ENCODE measurements at places on chromosomes 3 and 15.

DNA sequence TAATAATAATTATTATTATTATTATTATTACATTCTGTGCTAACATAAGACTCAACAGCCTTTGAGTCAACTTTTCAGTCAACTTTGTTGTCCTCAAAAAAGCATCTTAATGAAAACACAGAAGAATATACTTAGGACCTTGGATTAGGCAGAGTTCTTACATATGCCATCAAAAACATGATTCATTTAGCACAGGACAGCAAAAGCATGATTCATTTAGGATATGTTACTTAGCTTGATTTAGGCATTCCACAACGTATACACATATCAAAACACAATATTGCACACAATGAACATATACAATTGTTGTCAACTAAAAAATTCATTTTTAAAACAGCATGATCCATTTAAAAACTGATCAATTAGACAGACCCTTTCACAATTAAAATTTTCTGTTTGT is 213.0 kb downstream of the FMN1 start:
- no peak for DNase-seq

DNA sequence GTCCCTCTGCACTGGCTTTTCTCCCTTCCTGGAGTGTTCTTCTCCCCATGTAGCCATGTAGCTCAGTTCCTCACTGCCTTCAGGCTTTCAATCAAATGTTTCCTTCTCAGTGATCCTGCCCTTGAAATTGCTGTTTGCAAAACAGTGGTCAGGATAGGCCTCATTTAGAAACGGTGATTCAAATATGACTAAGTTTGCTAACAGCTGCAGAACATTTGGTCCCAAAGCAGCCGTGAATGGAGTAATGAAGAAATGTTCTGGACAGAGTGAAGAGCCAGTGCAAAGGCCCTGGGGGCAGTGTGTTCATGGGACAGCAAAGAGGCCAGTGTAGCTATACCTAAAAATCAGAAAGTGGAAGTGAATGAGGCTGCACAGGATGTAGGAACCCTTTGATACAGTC is 223.4 kb downstream of the FEZF2 start:
- no peak for DNase-seq

- DNase-seq = no peak
Measured at GRCh38 chr15:99174567-99175395, 69.9 kb downstream of the SYNM start.

DNA sequence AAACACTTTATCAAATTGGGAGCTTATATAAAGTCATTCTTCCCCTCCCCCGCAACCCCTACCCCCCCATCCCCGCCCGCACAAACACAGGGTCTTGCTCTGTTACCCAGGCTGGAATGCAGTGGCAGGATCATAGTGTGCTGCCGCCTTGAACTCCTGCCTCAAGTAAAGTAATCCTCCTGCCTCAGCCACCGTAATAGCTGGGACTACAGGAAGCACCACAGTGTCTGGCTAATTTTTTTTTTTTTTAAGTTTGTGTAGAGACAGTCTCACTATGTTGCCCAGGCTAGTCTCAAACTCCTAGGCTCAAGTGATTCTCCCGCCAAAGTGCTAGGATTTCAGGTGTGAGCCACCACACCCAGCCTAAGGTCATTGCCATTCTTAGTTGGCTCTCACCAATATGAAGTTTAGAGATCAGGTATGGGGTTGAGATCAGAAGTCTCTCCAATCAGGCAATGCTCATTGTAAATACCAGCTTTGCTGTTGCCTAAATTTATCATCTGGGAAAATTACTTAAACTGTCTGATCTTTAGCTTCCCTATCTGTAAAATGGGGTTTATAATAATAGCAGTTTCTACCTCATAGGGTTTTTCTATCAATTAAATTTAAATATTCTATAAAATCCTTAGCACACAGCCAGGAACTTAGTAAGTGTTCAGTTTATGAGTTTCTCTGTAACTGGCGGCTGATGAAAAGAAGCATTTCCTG is 60.3 kb downstream of the TGFBR2 start:
- DNase-seq = no peak

DNA sequence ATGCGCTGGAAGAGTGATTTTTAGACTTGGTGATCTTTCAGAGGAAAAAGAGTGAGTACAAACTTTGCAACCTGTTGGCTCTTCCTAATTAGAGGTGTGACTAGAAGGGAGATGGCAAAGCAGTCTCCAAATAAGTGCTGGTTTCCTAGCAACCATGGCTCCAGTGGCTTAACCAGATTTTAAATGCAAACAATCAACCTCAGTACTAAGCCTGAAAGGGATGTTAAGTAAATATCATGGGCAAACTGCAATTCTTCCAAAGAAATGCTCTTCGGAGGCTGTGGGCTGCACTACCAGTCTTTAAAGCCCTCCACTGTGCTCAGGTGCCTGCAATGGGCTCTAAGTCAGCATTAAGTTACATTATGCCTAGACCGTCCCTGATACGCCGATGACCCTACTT is 678.1 kb upstream of the CCDC54 start:
- no peak for DNase-seq

GRCh38 chr3:161879470-161879869 is 382.9 kb downstream of the OTOL1 start:
- no peak for DNase-seq

- DNase-seq = no peak
Measured at GRCh38 chr3:143147707-143148106, 28.1 kb downstream of the CHST2 start.

DNA sequence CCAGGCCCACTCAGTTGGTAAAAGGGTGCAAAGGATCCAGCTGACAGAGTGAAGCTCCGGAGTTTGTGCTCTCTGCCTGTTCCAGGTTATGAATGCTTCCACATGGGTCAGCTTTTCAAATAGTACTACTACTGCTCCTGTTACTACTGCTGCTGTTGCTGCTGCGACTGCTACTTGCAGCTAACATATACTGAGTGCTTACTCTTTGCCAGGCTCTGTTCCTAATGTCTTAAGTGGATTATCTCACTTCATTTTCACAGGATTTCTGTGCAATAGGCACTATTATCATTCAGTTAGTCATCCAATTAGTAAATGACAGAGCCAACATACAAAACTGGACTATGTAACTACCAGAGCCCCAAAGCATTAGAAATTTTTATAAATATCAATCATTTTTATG is 106.5 kb downstream of the IQCH start:
- DNase-seq = no peak

GRCh38 chr3:8595695-8596115 is 48.9 kb downstream of the SSUH2 start:
- DNase-seq = no peak

DNA sequence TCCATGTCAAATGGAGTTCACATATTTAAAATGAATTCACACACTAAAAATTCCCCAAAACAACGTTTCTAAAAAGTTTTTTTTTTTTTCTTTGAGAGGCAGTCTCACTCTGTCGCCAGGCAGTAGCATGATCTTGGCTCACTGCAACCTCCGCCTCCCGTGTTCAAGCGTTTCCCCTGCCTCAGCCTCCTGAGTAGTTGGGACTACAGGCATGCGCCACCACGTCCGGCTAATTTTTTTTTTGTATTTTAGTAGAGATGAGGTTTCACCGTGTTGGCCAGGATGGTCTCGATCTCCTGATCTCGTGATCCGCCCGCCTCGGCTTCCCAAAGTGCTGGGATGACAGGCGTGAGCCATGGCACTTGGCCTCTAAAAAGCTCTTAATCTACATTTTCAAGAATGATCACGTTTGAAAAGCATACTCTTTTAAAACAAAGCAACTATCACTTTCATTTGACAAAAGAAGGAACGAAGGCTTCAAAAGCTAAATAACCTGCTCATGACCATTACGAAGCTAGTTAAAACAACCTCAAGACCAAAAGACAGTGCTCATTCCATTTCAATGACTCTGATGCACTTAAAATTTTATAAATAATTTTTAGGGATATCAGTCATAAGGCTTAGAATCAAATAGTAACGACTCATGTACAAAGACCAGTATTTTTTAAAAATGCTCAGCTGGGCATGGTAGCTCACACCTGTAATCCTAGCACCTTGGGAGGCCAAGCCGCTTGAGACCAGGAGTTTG is 5.5 kb downstream of the UBE3A start:
- DNase-seq = no peak

DNA sequence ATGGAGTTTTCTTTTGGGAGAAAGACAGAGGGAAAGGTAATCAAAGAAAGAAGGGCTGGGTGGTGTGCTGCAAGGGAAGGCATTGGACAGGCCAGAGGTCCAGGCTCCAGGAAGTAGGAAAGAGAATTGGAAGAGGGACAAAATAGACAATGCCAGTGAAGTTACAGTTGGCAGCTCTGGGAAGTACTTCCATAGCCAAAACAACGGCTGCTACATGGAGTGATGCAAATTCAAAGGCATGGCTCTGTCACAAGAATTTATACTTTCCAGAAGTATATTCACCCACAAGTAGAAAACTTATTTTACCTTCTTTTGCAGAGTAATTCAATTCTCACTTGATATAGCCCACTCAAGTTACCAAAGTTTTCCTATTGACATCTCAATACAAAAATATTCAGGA is 191.5 kb downstream of the TNIK start:
- DNase-seq = no peak

DNA sequence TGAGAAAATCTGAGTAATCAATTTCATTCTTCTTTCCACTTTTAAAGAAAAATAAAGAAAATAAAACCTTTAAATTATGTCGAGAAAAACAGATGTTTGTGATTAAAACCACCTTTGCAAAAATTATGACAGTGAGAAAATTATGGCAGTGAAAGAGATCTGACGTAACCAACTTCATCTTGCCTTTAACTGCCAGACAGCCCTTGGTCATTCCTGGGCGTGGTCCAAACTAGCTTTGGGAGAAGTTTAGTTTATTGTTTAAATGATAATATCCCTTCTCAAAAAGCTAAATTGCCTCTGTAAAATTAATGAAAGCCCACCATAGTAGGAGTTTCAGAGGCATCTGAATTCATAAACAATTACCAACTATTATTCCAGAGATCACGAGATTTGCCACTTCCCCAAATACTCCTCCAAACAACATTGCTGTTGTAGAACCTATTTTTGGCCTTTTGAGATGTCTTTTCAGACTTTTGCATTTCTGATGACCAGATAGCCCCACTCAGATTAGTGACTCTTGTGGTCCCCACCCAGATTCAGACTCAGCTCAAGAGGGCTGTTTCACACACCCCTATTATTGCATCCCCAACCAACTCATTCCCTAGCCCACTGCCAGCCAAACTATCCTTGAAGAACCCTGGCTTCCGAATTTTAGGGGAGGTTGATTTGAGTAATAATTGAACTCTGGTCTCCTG is 664.4 kb upstream of the CBLB start:
- DNase-seq = no peak

All from 8988T (cell line).